ENCODE measurements at places on chromosomes 7 and 10.

DNA sequence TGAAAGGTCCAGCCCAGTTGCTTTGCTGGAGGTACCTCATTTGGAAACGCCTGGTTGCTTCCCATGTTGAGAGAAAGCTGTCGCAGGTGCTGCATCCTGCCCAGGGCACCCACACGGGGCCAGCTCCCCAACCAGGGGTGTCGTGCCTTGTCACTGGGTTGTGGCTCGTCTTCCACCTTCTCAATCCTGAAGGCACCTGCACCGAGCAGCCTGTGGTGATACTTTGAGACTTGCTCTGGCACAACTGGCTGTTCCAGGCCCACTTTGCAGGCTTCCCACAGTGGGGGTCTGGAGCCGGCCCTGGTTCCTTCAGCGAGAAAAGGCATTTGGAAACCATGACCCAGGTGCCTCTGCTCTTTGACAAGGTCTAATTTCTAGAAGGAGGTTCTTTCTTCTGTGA is 197.3 kb upstream of the PPP2R2D start:
- no peak for DNase-seq

GRCh38 chr7:135878284-135878683 is 98.9 kb downstream of the MTPN start:
- no peak for DNase-seq

DNA sequence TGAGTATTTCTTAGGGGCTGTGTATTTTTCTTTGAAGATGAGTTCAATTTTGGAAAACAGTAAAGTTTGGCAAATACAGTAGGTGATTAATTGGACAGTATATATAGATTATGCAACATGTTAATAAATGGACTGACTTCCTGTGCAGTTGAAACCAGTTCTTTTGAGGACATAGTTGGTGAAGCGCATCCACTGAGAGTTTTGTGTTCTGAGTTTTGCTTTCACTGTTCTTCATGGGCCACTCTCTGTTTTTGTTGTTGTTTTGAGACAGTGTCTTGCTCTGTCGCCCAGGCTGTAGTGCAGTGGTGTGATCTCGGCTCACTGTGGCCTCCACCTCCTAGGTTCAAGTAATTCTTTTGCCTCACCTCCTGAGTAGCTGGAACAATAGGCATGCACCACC is 109.0 kb downstream of the SDHAF3 start:
- no peak for DNase-seq

DNA sequence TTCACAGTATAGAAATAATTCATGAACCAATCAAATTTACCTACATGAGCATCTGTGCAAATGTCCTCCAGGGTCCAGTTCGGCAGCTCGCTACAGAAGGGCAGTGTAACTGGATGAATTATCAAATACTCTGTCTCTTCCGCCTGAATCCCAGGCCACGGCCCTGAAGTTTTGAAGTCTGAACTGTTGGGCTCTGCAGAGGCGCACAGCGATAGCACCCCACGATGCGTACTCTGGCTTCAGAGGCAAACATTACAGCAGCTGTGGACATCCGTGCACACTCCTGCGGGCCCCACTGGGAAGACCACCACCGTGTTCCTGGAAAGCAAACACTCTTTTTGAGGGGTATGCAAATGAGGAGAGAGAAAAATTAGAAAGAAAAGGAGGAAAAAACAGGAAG is 259.8 kb upstream of the TCERG1L start:
- no peak for DNase-seq

DNA sequence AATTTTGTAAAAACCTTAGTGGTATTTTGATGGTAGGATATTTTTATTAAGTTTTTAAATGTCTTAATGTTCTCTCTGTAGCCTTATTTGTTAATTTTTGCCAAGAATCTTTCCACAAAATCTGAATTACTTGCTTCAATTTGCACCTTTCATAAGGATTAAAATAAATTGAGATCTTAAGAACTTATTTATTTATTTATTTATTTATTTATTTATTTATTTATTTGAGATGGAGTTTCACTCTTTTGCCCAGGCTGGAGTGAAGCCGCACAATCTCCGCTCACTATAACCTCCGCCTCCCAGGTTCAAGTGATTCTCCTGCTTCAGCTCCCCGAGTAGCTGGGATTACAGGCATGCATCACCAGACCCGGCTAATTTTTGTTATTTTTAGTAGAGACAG is 98.6 kb downstream of the PPP1R9A start:
- DNase-seq: no peak

GRCh38 chr7:151406051-151406875 is 3.6 kb downstream of the WDR86 start:
- DNase-seq: no peak

GRCh38 chr10:78866731-78867554 is 201.8 kb upstream of the ZMIZ1 start:
- DNase-seq: no peak

DNA sequence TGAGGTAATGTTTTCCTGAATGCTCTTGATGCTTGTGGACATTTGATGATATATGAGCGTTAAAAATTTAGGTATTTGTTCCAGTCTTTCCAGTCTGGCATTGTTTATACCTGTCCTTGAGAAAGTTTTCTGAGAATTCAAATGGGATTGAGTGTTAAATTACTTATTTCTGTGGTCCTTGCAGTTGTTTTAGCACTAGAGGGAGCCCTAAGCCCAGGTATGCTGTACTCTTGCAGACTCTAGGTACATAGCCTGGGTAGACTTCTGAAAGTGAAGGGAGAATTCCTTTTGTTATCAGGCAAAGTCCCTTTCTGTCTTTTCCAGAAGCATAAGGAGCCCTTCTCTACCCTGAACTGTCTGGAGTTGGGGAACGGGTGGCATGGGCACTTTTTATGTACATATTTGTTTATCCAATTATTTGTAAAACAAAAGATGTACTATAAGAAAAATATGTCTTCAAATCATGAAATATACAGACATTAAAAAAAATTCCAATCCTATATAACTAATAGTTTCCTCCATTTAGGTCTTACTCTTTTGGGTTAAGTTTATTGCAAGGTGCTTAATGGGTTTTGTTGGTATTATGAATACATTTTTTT is 262.1 kb downstream of the ATRNL1 start:
- DNase-seq: peak; percentile 49

DNA sequence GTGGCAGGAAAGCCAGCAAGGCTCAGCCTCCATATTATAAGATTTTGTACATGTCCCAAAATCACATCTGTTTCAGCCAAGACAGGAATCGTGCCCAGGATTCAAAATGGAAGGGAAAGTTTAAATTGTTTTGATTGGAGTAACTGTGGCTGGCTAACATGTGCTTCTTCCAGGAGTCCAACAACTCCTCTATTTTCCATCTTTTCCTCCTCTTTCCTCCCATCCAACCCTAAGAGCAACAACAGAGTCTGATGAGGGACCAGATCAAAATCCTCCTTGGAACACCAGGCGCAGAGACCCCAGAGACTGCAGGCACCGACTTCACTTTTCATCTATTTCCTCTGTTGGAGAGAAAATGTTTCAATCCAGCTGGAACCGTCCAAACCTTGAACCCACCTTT is 36.0 kb upstream of the SVIL start:
- peak; percentile 53 for DNase-seq

- no peak for DNase-seq
These were observed 128.5 kb upstream of the PRR15 start for GRCh38 chr7:29435167-29435566.

DNA sequence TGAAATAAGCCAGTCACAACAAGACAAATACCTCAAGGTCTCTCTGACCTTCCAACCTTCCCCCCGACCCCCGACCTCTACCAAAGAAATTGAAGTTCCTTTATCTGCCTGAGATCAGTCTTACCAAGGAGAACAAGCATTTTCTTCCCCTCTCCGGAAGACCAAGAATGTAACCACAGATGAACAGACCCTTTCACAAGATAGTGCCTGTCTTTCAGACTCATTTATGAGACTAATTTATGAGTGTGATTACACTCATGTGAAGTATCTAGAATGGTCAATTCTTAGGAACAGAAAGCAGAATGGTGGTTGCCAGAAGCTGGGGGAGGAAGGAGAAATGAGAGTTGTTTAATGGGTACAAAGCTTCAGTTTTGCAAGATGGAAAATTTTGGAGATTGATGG is 108.9 kb upstream of the MKLN1 start:
- no peak for DNase-seq

DNA sequence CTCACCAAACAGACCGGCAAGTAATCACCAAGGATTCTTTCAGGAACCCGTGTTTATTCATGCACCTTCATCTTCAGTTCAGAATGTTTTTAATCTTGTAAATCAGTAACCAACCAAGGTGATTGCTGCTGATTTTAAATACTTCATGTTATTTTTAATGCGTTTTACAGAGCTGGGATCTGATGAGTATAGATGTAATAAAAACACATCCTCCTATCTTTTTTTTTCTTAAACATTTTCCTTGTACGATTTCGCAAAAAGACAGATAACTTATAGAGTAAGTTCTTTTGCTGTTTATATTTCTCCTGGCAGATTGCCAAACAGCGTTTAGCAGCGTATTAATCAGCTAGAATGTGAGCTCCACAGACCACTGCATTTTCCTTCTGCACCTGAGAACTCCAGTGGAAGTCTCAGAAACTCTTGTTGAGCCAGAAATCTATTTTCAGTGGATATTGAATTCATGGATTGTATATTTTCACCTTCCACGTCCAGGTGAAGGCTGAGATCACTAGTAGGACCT is 397.8 kb upstream of the NRP1 start:
- peak; percentile 71 for DNase-seq

GRCh38 chr7:156021471-156021870 is 209.2 kb upstream of the SHH start:
- DNase-seq: no peak

GRCh38 chr7:55235115-55235514 is 130.0 kb upstream of the LANCL2 start:
- DNase-seq: no peak

GRCh38 chr7:93044147-93044810 is 73.5 kb downstream of the SAMD9 start:
- DNase-seq: peak; percentile 15

DNA sequence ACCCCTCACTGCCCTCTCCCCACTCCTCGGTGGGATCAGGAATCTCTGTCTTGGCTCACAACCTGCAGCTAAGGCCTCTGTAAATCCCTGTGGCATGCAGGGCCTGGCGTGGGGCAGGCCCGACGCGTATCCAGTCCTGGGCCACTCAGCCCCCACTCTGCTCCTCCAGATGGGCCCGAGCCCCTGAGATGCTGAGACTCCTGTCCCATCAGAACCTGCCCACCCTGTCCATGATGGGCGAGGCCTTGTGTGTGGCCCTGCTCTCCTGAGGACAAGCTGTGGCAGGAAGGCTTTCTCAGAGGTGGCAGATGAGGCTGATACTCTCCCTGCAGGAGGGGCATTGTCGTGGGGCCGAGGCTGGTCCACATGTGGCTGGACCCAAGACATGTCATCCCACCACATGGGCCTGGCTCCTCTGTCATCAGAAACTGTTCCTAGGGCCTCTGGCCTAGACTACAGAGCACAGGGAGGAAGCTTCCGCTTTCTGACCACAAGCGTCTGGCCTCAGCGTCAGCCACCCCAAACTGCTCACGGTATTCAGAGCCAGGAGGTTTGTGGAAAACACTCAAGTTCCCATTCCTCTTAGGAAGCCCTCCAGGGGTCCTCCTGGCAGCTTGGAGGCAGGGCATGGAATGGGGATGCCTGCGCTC is 6.0 kb downstream of the ALOX5 start:
- DNase-seq: no peak

- no peak for DNase-seq
These were observed 373.3 kb upstream of the MKI67 start for GRCh38 chr10:128499486-128499885.

- DNase-seq: no peak
These were observed 456.1 kb upstream of the FOXK1 start for GRCh38 chr7:4225881-4226523.

DNA sequence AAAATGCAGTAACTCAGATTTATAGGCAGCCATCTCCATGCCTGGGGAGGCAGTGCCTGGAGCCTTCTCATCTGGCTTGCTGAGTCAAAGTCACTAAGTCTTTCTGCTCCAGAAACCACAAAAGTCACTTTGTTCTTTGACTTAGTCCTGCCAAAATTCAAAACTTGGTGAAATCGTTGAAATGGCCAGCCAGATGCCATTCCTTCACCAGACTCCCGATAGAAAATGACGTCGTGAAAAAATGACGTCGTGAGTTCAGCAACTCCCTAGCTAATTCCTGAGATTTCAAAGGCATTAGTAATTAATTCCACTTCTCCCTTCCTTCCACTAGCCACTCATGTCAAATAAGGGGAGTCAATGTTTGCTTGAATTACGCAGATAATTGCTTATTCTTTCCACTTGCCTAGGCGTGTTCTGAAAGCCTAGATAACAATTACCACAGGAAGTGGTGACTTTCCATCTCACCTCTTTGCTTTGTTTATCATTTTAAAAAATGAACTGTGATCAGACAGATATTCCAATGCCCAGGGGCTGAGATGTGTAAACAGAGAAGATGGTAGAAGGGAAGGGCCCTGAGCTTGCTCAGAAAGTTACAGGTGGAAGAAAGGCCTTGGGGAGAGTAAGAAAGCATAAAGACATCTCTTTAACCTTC is 48.5 kb upstream of the OSBPL3 start:
- no peak for DNase-seq

DNA sequence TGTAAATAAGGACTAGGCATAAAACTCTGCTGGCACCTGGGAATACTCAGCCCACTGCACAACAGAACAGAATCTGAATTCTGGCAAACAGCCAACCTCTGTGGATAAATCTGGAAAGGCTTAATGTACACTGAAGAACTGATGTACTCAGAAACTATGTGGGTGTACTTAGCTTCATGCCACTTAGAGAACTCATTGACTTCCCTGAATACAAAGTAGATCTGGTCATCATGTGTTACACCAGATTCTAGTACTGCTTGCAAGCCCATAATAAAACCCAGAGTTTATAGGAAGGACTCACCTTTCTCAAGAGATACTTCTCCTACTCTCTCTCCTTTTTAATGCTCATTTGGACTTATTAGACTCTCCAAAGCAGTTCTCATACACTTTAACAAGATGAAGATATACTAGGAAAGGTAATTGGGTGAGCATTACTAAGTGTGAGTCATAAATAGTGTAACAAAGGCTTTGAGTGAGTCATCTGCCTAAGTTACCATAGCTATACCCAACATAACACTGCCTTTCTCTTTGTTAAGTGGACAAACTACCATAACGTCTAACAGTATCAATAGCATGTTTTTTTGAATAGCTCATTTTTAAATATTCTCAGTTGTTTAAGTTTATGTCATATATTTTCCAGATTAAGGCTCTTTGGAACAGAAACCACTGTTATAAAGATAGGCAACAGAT is 309.1 kb downstream of the MDFIC start:
- peak; percentile 84 for DNase-seq

DNA sequence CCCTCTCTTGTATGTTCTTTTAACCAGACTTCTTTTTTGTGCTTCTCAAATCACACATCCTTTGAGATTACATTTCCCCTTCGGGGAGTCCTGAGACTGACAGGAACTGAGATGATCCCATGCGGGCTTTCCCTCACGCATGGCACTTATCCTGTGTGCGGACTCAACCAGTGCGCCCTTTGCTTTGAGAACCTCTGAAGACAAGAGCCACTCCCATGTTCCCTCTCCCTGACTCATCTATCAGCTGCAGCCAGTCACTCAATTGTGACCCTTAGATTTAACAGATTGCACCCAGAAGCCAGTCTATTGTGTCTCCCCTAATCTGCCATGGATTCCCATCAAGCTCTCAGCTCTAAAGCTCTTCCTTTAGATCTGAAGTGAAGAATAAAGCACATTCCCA is 353.9 kb upstream of the MEOX2 start:
- no peak for DNase-seq

GRCh38 chr10:11167233-11167966 is 149.7 kb downstream of the CELF2 start:
- DNase-seq: no peak
